ENCODE measurements at places on chromosomes 3 and 15.

- no peak for DNase-seq
Observed at GRCh38 chr15:81098861-81099651, 35.0 kb upstream of the CFAP161 start.

DNA sequence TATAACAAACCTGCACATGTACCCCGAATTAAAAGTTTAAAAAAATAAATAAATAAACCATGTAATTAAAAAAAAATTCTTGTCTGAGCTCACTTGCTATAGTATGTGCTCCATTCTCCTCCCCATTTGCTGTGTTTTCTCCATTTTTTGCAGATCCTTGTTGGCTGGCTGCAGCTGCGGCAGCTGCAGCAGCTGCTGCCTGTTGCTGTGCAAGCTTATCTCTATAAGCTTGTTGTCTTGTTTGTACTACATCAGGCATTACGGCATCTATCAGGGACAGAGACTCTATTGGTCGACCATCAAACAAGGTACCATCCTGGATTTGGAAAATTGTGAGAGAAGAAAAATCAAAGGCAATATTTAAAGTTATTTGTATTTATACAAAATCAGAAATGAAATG lies 145.9 kb downstream of the TBL1XR1 start:
- DNase-seq = no peak

DNA sequence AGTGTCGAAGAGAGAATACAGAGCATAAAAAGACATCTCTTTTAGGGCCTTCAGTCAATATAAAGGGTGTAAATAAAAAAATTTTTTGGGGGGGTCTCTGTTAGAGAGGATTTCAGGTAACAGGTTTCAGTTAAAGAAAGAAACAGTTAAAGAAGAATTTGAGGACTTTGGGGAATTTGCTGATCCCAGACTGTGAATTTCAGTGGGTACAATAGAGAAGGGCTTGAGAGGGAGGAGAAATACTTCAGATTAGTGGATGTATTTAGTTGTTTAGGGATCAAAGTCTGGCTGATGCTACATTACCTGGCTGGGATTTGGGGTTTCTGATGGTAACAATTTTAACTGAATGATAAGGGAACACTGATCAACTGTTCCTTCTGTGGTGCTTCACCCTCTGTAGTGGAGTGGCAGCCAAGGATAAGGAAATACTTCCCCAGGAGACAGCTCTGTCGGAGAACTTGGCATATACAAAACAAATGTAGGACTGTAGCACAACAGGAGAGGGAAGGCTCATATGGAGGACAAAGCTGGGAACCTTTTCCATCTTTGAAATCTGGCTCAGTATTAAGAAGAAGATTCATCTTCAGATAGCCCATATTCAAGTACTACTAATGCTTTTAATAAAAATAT lies 79.2 kb downstream of the MEF2A start:
- no peak for DNase-seq

GRCh38 chr3:123498761-123499160 lies 49.9 kb upstream of the ADCY5 start:
- no peak for DNase-seq

GRCh38 chr3:26091626-26092025 lies 301.7 kb downstream of the OXSM start:
- no peak for DNase-seq

All from NCI-H524 (cell line).